ENCODE measurements at places on chromosomes 12 and 14.

GRCh38 chr12:83198291-83199015, 511.7 kb downstream of the TMTC2 start:
- no peak for DNase-seq

DNA sequence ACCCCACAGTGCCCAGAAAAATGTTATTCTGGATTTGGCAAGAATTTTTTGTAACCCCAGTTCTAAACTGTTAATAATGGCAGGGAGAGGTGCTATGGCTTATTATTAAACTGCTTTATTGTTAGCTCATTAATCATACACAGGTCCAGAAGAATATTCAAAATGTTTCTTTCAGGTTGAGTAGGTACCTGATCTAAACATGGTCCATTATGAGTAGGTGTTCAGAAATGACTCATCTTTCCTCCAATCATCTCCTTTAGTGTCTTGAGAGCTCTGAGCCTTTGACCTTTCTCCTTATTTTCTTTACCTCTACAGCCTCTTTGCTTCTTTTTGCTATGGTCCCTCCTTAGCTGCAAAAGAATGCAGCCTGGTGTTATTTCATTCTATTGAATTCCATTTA, 211.0 kb upstream of the GARIN6 start:
- no peak for DNase-seq

DNA sequence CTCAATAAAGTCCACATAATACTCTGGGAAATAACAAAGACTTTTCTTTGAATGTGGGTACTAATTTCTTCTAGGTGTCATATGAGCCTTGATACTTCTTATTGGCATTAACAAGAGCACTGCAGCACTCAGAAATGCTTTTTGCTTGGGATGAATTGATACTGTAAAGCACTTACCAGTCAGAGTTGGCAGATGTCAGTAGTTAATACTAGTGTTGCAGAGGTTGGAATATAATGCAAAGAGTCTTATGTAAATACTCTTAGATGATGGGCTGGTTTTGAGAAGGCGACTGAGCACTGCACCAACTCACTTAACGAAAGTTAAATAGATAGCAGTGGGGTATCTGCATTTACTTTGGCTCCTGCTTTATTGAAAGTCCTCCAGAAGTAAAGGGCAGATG, 25.6 kb upstream of the MBIP start:
- no peak for DNase-seq

- DNase-seq: no peak
Measured at GRCh38 chr12:28457785-28458184, 267.5 kb downstream of the CCDC91 start.

- DNase-seq: no peak
Measured at GRCh38 chr14:61609191-61609843, 86.0 kb upstream of the HIF1A start.

DNA sequence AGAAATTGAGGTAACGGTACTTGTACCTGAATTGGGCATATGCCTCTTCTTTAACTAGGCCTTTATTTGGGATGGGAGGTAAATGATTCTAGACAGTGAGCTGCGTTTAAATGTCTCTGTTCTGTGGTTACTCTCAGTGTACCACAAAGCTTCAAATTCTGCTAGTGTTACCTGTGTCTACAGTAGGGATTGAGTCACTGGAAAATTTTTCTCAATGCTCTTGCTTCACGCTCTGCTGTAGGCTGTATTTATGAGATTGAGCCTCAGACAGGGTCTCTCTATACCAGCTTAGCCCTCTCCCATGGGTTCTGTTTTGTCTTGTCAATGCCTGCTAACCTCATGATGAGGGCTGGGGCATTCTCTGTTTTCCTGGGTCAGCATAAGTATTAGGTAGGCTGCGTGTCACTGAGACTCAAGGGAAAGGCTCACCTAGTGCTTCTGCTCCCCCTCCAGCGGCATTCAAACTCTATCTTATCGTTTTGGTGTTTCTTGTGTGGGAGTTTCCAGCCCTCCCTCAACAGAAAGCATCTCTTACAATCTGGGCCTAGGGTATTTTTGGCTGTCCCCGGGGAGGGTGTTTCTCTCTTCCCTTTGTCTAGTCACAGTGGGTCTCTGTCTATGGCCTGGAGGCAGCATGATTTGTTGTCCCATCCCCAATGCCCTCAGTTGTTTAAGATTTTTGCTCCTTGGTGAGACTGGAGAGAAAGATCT, 285.8 kb downstream of the ADGRD1 start:
- DNase-seq: no peak

GRCh38 chr12:124740691-124741137, 123.0 kb downstream of the SCARB1 start:
- DNase-seq: no peak

DNA sequence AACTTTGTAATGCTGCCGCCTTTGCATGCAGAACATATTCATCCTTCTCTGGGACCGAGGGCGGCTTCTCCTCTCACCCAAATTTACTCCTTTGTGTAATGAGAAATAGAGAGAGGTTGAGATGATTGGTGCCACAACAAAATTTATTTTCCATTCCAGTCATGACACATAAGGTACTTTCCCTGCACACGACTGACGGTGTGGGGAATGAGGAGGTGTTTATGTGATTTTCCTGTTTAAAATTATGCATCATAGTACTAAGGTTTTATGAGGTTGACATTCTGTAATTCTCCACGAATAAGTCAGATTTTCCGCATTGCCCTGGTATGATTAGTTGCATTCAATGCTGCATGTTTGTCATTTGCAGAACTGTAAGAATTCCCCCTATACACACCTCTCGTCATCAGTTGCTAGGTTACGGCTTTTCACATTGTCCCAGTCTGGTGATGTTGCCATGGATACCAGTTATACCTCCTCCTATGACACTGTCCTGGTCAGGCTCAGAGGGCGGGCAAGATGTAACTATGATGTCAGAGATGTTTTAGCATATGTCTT, 23.1 kb downstream of the BICDL1 start:
- peak; percentile 60 for DNase-seq

DNA sequence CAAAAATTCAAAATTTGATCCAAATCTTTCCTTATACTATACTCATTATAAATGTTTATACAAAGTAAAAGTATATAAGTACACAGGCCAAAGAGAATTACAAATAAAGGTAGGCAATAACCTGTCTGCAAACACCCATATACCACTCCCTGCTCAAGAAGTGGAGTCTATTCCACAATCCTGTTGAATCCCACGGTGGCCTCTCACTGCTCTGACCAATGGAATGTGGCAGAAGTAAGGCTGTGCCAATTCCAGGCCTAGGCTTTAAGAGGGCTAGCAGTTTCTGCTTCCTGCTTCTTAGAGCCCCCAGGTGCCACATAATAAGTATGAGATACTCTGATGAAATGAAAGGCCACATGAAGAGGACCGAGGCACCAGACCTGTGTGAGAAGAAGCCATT, 79.8 kb upstream of the CFL2 start:
- no peak for DNase-seq

- no peak for DNase-seq
Measured at GRCh38 chr12:54549774-54550451, 512 bp downstream of the PDE1B start.

All from activated T-helper 9 cell treated with anti-CD3 and anti-CD28 coated beads, Interleukin-2, amount 50 U/mL, for 16 hours (primary cell).